CD8-positive, alpha-beta memory T cell (primary cell): ENCODE measurements at places on chromosomes 11 and 22.

DNA sequence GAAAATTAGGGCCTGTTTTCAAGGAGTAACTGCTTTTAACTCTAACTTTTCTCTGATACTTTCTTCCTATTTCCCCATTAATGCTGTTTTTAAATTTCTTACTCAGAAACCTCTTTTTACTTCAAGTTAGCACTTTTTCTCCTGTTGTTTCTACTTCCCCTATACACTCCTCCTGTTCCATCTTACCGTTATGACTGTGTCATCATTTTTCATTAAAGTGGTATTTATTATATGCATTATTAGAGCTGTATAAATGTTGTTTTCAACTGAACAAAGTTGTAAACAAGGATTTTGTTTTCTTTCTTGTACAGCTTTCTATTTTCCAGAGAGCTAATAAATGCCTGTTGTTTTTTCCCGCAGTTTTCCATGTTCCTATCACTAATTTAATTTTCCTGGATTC is 84.6 kb downstream of the EXT2 start:
- DNase-seq = no peak

- DNase-seq = no peak
Observed at GRCh38 chr11:32171445-32171844, 80.6 kb downstream of the RCN1 start.

GRCh38 chr11:5042091-5042490 is 4.2 kb upstream of the OR52J3 start:
- DNase-seq = no peak

- peak; percentile 34 for DNase-seq
Observed at GRCh38 chr22:36374603-36375024, 13.2 kb downstream of the MYH9 start.

DNA sequence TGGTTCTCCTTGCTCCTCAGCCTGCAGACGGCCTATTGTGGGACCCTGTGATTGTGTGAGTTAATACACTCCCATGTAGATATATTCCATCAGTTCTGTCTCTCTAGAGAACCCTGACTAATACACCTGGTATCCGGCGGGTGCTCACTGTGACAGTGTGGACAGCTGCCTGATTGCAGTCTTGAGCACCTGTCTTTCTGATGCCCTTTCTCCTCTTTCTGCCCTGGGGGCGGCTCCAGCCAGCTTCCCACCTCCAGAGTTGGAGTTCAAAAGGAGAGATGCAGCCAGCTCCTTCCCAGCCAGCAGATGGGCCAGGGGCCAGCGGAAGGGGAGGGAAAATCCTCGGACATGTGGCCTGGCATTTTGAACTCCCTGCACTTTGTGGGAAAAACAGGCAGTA is 15.0 kb downstream of the SMIM38 start:
- no peak for DNase-seq

- DNase-seq = no peak
Observed at GRCh38 chr11:115759622-115760460, 255.6 kb upstream of the CADM1 start.
